Astrocyte (in vitro differentiated cells and primary cell): ENCODE measurements at places on chromosomes 11 and 22. TPM values are rescaled to one million over a fixed set of nuclear protein-coding genes. Genes with fewer than 3 reads are reported as not detected.

WT1 gene
- total RNA-seq, result 0.45 and 1.4 TPM in 2 replicates

SLC22A8 gene
- total RNA-seq, result not detected in 2 replicates

GRCh38 chr11:99865951-99866350 is 821.1 kb upstream of the ARHGAP42 start:
- peak; percentile 4 for DNase-seq

DNA sequence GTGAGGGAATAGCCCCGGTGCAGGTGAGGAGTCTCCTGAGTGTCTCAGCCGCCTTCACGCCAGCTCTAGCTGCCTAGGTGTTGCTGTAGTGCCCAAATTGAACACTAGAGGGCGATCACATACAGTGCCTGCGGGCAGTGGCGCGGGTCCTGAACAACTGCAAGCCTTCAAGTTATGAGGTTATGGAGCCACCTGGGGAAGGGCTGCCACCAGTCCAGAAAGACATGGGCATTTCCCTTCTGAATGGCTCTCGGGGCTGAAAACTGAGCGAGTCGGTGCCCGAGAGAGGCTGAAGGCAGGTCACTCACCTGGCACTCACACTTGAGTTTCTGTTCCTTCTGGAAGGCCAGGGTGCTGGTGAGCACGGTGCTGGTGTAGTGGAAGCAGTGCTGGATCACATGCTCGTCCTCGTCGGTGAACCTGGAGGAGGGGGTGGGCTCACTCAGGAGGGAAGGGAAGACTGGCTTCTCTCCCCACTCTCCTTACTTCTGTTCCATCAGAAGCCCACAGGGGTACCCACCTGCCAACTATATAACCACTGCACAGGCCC is 88.4 kb downstream of the PDE2A start:
- no peak for DNase-seq

- no peak for DNase-seq
Measured at GRCh38 chr22:46589871-46590271, 30.3 kb upstream of the GRAMD4 start.

GRCh38 chr11:93197380-93198214 is at the start of gene SLC36A4:
Gene SLC36A4 (minus strand): TSS chr11:93197991. CDS start chr11:93197832, 159 bp downstream.
- peak; percentile 97 for DNase-seq

DNA sequence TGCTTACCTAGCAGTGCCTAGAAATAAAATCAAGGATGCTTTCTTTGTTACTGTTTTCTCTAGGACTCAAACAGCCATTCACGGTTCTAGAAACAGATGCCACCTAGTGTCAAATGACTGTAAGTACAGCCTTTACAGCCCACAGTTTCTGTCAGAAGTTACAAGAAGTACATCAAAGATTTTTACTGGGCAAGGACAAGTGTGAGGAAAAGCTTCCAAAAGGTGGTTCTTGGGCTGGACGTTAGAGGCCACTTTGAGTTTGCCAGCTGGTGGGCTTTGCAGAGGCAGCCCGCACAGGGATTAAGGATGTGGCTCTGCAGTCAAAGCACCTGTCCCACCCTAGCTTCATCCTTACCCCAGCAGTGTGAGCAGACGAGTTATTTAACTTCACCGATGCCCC is 6.9 kb downstream of the KMT5B start:
- DNase-seq, result peak; percentile 32
